ENCODE measurements at places on chromosomes 3 and 15.

GRCh38 chr15:56495053-56495452, 30.1 kb upstream of the MNS1 start:
- DNase-seq = no peak

DNA sequence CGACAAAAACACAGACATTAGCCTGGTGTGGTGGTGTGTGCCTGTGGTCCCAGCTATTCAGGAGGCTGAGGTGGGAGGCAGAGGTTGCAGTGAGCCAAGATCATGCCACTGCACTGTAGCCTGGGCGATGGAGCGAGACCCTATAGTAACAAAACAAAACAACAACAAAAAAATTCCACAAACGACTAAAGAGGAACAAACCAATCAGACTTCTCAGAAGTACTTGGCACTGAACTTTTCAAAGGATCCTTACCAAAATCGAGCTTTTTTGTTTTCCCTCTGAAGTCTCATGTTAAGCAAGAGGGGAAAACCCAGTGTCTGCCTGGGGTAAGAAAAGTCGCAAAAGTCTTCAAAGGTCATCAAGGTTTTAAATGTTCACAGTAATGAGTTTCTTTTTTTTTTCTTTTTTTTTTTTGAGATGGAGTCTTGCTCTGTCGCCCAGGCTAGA, 30.1 kb upstream of the TFRC start:
- DNase-seq = peak; percentile 85

GRCh38 chr3:190424478-190425439, 24.9 kb downstream of the TMEM207 start:
- DNase-seq = peak; percentile 78

- peak; percentile 60 for DNase-seq
Measured at GRCh38 chr15:85597155-85597815, 197.4 kb downstream of the KLHL25 start.

- DNase-seq = no peak
Measured at GRCh38 chr3:2873986-2874385, 236.2 kb downstream of the IL5RA start.

GRCh38 chr15:71005895-71006294, 109.4 kb upstream of the THSD4 start:
- no peak for DNase-seq

GRCh38 chr3:142459929-142460328, 12.1 kb upstream of the XRN1 start:
- no peak for DNase-seq

DNA sequence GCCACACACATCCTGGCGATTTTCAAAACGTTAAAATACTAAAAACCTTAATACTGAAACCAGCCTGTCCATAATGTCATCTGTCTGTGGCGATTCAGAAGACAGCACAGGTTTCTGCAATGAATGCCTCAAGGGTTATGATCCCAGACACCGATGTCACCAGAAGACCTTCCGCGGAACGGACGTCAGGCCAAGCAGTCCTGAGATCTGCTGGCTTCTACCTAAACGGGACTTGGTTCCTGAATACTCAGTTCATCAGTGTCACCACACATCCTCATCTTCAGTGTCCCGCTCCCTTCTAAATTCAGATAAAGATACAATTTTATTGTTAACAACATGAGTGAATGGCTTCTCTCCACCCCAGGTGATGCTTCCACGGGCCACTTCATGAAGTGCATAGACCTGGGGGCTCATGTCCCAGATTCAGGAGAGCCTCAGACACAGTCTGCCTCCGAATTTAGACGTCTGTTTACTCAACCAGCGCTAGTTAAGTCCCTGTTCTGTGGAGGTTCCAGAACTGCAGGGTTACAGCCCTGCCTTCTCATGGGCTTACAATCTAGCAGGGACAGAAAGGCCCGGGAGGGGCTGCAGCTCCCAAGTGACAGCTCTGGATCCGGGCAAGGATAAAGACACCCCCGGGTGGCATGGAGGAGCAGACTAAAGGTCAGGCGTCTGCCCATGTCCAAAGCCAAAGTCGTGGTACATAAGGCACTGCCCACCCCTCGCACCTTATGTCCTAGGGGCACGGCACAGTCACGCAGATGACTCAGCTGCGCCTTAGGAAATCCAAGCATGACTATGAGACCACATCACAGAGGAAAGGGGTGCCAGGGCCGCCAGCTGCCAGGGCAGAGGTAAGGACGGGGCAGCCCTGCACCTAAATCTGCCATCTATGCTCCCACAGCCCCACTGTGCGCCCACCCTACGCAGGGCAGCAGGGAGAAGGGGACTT, 75.9 kb downstream of the VGLL4 start:
- no peak for DNase-seq

Data from common myeloid progenitor, CD34-positive (primary cell).